ENCODE measurements at places on chromosomes 12 and 14.

DNA sequence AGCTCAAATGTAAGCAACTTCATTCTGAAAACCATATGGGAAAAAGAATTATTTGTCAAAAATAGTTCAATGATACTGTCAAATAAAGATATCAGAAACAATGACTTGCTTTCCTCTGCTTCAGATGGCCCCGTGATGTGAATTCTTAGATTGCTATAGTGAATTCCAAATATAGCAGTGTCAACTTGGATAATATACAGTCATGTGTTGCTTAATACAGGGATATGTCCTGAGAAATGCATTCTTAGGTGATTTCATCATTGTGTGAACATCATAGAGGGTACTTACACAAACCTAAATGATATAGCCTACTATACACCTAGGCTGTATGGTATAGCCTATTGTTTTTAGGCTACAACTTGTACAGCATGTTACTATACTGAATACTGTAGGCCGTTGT is 108.7 kb upstream of the MIS18BP1 start:
- no peak for DNase-seq

- DNase-seq: no peak
Measured at GRCh38 chr14:81313775-81314429, 86.2 kb downstream of the STON2 start.

DNA sequence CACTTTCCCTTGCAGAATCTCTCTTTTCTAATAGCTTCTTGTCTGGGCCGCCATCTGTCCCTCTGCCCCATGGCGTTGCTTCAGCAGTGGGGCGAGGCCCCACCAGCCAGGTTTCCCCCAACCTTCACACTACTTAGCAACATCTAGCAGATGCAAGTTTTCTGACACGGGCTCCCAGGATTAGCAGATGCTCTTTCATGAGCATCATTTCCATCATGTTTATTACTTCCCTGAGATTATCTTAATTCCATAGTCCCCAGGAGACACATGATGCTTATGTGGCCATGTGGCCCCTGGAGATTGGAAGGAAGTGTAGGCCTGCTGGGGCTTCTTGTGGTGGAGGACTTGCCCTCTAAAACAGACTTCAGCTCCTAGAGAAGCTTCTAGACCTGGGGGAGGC is 102.0 kb upstream of the MYL2 start:
- no peak for DNase-seq

GRCh38 chr14:26974965-26975364 is 377.1 kb upstream of the NOVA1 start:
- no peak for DNase-seq

- DNase-seq: no peak
Measured at GRCh38 chr12:117830471-117830870, 138.3 kb downstream of the KSR2 start.

DNA sequence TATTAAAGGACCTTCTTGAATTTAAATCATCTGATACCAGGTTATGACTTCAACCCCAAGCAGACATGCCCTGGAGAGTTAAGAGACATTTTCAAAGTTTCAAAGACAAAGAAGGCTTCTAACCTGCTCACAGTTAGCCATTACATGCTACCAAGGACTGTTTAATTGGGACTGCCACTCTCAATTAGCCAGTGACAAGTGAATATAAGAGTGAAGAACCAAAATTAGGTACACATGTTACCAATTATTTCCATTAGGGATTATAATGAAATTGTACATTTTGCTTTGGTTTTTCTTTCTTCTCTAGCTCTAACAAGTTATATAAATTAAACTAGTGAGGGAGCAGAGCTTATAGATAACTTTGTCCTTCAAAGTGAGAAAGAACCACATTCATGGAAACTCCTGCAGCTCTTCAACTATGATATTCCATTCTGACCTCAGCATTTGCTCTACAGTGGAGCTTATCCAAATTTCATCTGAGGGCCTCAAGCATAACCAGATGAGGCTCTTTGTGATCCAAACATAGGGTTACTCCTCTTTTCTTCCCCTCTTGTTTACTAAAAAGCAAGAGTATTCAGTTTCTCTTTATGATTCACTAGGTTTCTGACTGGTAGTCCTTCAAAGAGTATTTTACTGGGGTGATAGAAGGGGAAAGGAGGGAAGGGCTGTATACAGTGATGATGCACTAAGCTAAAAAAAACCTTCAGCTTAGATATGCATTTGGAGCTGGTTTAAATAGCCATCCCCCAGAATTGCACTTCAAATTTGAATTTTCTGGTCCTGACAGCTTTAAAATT is 91.3 kb downstream of the DUSP6 start:
- no peak for DNase-seq

DNA sequence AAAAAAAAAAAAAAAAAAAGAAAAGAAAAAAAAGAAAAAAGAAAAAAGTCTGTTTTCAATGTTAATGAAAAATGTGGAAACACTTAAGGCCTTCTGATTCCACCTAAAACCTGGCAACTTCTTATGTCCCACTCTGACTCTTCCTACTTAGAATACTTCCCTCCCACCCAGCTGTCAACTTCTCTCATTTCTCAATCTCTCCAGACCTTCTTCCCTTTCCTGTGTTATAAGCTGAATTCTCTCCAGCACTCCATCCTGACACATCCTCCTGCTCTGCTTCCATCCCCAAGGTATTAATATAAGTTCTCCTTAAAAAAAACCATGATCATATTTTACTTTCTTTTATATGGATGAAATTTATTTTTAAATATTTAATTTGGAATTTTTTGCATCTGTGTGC is 20.3 kb upstream of the TMTC1 start:
- DNase-seq: no peak

DNA sequence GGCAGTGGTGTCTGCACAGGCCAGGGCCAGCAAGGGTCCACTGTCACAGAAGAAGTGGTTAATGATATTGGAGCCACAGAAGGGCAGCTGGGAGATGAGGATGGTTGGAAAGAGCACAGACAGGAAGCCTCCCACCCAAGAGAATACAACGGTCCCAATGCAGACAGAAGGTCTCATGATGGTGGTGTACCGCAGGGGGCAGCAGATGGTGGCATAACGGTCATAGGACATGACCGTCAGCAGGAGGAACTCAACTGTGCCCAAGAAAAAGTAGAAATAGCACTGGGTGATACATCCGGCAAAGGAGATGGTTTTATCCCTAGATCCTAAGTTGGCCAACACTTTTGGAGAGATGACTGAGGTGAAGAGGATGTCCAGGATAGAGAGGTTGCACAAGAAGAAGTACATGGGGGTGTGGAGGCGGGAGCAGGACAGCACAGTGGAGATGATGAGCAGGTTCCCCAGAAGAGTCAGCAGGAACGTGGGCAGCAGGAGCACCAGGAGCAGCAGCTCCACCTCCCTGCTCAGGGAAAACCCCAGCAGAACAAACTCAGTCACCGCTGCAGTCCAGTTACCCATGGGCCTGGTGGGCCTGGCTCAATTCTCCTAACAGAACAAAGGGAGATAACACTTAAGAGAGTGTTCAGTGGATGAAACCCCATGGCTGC is 9.8 kb downstream of the OR6J1 start:
- DNase-seq: no peak

- DNase-seq: no peak
Measured at GRCh38 chr12:116313194-116313927, 35.9 kb upstream of the MED13L start.

GRCh38 chr14:103973354-103973753 is 31.0 kb upstream of the RD3L start:
- no peak for DNase-seq

- DNase-seq: no peak
Measured at GRCh38 chr12:47387994-47388393, 308.2 kb upstream of the AMIGO2 start.

DNA sequence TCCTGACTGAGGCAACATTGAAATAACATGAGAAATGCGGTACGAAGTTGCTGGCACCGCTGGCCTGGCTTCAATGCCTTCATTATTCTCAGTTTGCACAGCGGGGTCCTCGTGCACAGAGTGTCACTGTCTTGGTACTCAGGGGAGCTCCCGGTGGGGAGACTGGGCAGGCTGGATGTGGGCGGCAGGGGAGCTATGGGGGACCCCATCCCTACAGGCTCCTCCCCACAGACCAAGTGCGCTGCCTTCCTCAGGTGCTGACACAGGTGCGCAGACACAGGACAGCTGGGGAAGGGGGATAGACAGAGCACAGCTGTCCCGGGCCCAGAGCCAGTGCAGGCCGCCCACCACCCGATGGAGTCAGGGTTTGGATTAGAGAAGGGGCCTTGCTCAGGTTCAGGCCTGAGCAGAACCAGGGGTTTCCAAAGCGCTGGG is 270.1 kb downstream of the ADGRD1 start:
- DNase-seq: no peak

GRCh38 chr14:89226801-89227495 is 190.1 kb downstream of the FOXN3 start:
- no peak for DNase-seq

DNA sequence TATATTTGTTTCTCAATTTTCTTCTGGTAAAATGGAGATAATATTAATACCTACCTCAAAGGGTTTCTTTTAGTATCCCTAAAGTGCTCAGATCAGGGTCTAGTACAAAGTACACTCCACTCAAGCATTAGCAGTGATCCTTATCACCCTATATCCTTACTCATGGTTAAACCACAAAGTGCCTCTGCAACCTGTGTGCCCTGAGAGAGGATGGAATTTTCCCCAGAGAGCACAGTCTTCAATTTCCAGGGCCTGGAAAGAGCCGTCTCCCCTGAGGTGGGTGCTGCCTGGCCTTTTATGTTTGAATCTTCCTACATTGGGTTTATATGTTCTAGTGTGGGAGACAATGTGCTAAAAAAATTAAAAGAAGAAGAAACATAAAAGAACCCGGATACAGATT is 183.1 kb upstream of the FBXO33 start:
- DNase-seq: no peak

DNA sequence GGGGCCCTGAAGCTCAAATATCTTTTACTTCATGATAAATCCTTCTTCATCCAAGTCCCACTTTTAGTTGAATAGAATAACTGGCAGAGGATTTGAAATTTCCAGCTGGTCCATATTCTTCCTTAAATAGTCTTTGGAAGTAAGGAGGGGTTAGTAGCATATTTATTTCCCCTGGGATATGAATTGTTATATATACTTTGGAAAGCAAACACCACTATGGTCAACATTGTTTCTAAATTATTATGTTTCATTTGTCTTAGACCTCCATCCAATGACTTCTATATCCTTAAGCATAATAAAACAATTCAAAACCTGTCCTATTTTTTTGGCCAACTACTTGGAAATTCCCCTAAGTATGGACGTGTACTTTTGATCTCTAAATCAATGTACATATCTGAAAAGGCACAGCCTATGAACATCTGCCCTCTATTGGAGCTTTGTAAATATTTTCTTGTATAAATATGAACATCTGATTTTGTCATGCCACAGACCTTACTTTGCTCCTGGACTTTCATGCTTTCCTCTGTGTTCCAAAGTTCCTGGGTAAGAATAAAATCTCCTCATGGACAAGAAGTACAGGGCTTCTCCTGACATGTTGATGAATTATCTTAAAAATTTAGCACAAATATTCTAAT is 1212.0 kb downstream of the GALC start:
- DNase-seq: no peak

GRCh38 chr12:130916241-130916911 is 37.3 kb upstream of the ADGRD1 start:
- peak; percentile 1 for DNase-seq

DNA sequence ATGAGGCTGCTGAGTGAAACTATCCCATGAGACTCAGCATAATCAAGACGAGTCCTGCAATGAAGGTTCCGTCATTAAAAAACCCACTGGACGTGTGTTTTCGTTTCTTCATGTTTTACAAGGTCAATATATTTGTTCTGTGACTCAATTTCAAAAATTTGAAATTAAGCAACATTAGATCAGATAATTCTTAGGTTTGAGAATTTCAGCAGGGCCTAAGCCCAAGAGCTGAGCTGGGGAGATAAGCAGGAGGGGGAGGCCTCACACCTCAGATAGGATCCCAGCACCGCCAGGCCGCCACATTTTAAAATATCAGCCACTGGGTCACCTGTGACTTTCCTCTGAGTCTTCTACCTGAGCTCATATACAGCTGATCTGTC is 13.3 kb downstream of the STX2 start:
- no peak for DNase-seq

GRCh38 chr14:49946320-49947141 is 53.6 kb downstream of the ARF6 start:
- DNase-seq: no peak
